Placental pericyte (primary cell): ENCODE measurements at places on chromosomes 6 and 20. TPM values are rescaled to one million over a fixed set of nuclear protein-coding genes. Genes with fewer than 3 reads are reported as not detected.

OPRM1 gene
- not detected in 2 replicates for total RNA-seq

ENPP3 gene
- total RNA-seq: under 0.01 and 0.29 TPM in 2 replicates

STK38 gene
- 21.4 and 24.6 TPM in 2 replicates for total RNA-seq

NR2E1 gene
- total RNA-seq: not detected in 2 replicates

TRIM38 gene
- 9.2 and 9.4 TPM in 2 replicates for total RNA-seq

TCEA2 gene
- total RNA-seq: 13.9 and 27.6 TPM in 2 replicates

FRMD1 gene
- not detected in 2 replicates for total RNA-seq

PKHD1 gene
- not detected in 2 replicates for total RNA-seq
